Hematopoietic multipotent progenitor cell treated with erythropoietin and hydrocortisone succinate and interleukin-3 and kit ligand, for 8 days (in vitro differentiated cells): ENCODE measurements at places on chromosomes 3 and 15.
A peak's percentile ranks its signal among the peaks of the same experiment; 100 is the strongest.

GRCh38 chr3:173993299-173993698 lies 595.8 kb downstream of the NLGN1 start:
- DNase-seq = peak; percentile 4

DNA sequence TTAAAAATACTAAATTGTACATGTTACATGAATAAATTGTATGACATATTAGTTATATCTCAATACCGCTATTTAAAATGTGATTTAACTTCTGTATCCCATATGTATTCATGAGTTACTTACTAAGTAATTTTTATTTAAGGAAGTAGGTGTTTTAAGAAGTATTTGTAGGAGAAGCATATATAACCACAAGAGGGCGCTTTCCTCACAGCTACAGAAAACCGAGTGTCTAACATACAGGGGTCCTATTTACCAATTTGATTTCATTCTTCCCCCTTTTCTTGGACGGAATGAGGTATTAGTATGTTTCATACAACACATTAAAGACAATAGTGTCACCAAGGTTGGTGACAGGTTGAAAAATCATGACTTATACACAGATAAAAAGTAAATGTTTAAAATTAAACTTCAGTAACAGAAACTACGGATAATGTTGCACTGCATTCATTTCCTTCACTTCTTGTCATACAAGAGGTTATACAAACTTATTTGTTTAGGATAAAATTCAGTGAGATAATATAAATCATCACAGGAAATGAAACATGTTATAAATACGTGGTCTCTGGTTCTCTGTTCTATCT lies 253.6 kb downstream of the MAGI1 start:
- DNase-seq = peak; percentile 48

- DNase-seq = no peak
Observed at GRCh38 chr3:55156851-55157650, 229.2 kb upstream of the LRTM1 start.

DNA sequence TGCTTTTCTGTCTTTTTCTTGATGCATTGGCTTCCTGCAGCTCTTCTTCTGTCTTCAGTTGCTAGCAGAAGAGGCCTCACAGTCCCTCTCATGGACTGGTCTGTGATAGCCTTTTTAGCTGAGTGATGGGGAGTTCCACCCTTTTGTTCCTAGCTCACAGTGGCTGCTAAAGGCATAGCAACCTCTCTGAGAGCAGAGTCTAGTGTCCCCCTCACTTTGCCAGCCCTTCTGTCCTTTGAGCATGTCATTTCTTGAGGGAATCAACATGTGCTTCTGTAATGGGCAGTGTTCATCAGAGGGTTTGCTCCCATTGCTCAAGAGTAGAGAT lies 44.4 kb downstream of the GAP43 start:
- no peak for DNase-seq
